ENCODE measurements at places on chromosomes 6 and 20.
A peak's percentile ranks its signal among the peaks of the same experiment; 100 is the strongest.

DNA sequence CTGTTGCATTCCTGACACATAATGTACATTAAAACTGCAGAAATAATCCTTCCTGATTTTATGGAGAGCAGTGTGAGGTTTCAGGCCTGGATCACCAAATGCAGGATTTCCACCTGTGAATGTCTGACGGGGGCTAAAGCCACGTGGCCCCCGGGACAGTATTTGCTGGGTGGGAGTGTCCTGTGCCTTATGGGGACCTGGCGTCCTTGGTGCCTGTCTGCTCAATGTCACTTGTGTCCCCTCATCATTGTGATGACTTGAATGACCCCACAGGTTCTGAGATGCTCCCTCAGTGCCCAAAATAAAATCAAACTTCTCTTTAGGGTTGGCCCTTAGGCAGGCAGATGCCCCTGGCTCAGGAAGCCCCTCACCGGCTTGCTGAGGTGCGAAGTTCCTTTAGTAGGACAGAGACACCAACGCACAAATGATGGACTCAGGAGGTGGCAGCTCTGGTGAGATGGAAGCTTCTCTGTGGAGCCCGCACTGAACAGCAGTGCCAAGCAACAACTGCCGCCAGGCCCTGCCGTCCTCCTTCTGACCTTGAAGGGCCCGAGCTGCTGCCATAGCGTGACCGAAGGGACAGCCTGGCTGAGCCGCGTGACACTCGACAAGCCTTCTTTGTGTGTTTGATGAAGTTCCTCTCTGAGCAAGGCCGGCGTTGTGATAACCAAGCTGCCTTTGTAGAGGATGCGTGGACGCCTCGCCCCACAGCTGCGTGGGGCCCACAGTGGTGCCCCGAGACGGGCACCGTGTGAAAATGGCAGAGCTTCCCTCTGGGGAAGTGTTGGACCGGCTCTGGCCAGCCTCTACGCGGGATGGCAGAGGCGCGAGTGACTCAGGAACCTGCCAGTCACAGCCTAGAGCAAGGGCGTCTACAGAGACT lies 30.9 kb downstream of the FRMD1 start:
- no peak for DNase-seq

DNA sequence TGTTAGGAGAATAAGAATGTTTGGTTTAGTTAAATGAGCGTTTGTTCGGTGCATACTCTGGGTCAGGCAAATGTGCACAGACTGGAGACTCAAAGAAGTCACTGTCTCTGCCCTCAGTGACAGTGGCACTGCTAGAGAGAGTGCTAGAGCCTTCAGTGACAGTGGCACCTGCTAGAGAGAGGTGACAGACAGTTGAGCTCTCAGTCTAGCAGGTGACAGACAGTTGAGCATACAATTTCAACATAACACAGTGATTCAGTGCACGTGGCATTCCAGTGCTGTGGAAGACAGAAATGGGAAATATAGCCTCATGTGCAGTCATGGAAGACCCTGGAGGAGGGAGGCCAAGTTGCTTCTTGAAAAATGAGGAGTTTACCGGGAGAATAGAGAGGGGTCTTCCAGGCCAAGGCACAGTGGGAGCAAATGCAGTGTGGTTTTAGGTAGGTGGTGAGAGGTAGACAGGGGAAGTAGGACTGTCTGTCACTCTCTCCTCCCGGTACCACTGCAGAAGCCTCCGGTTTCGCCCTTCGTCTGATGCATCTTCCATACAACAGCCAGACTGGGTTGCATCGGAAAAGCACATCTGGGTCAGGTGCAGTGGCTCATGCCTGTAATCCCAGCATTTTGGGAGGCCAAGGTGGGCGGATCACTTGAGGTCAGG lies 107.9 kb upstream of the CLDN20 start:
- DNase-seq, result no peak

DNA sequence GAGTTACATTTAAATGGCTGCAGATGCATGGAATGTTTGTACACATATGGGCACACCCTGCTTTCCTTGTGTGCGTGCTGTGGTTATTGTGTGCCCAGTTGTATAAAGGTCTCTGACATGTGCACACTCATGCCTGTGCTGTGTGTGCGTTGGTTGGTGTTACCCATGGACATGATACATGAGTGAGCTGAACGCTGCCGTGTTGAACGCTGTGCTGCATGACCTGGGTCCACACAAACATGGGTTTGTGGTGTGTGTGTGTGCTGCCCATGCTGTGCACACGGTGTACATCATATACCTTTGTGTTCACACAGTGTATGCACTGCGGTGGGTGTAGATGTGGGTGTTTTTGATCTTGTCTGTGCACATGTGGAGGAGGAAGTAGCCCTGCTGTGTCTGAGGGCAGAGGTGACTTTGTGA lies 54.4 kb downstream of the TOX2 start:
- DNase-seq, result no peak

DNA sequence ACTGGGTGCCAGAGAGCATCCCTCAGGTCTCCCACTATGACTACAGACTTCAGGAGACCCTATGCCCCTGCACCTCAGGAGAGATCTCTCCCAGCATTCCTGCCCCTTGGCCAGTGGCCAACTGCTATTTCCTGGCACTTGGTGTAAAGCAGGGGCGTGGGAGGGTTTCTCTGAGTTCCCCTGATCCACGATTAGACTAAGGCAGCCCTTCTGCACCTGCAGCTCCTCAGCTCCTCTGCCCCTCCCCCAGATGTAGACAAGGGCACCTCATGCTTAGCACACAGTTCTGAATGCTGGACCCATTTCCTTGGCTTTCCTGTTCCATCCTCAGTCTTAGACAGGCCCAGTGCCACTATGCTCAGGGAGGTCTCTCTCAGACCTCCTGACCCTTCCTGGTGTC lies 28.6 kb downstream of the EDN1 start:
- DNase-seq, result no peak

DNA sequence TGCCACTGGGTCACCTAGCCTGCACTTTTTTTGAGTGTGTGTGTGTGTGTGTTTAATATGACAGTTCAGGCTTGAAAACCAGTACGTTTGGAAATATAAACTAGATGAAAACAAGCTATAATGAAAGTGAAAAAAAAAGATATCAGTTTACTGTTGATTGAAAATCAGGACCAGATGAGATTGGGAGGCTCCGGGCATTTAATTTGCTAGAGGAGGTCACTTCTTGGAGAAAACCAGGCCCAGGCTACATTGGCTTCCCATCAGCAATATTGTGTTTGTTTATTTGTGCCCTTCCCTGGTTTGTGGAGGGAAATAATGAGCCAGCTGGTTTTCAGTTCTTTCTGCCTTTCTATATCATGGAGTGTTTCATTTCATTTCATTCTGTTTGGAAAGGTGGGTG lies 246.6 kb upstream of the JAG1 start:
- DNase-seq, result no peak

DNA sequence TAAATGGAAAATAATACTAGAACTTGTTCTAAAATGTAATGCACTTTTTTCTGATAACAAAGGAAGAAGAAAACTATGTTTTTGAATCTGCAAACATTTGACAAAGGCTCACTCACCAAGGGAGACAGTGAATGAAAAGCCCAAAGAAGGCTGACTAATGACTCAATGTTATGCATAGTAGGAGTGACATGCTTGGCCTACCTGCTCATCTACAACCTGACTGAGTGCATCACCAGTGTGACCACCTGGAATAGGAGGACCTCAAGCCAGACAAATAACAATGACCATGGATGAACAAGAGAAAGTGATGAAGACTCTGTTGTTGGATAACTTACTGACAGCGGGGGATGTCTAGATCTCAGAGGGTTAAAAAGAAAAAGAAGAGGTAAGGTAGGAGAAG lies 157.2 kb downstream of the SIM1 start:
- no peak for DNase-seq

- DNase-seq, result peak; percentile 16
These were observed 1.6 kb downstream of the TPBG start for GRCh38 chr6:82365016-82365795.

- DNase-seq, result no peak
These were observed 4.9 kb downstream of the VSTM2L start for GRCh38 chr20:37907677-37908401.

DNA sequence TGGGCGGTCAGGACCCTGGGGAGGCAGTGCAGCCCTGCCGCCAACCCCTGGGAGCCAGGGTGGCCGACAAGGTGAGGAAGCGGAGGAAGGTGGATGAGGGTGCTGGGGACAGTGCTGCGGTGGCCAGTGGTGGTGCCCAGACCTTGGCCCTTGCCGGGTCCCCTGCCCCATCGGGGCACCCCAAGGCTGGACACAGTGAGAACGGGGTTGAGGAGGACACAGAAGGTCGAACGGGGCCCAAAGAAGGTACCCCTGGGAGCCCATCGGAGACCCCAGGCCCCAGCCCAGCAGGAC lies 4.0 kb upstream of the COL9A3 start:
- no peak for DNase-seq

DNA sequence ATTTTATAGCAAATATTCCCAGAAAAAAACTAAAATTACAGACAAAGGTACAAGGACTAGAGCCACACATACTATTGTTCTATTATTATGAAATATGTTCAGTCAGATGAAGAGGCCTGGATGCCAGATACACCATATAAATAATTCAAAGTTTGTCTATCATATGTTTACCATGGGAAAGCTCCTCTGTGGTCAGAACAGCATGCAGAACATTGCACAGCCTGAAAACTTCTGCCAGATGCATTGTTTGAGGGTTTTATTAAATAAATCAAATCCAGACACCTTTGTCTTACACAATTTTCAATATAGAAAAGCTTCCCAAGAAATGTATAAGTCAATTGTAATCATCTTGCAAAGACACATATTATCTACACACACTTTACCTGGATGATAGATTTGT lies 35.0 kb upstream of the COL21A1 start:
- no peak for DNase-seq

DNA sequence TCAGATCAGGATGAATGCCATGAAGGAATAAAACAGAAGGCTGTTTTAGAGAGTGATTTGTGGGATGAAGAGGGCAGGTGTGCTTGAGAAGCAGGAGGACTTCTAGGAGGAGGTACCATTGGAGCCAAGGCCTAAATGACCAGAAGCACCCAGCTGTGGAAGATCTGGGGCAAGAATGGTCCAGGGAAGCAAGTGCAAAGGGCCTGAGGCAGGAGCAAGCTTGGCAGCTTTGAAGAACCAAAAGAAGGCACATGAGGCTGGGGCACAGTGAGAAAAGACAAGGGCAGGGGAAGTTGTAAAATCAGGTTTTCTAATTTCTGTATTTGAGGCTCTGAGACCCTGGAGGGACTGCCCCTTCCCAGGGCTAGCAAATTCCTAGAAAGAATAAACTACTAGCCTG lies 9.8 kb downstream of the SLC13A3 start:
- no peak for DNase-seq

DNA sequence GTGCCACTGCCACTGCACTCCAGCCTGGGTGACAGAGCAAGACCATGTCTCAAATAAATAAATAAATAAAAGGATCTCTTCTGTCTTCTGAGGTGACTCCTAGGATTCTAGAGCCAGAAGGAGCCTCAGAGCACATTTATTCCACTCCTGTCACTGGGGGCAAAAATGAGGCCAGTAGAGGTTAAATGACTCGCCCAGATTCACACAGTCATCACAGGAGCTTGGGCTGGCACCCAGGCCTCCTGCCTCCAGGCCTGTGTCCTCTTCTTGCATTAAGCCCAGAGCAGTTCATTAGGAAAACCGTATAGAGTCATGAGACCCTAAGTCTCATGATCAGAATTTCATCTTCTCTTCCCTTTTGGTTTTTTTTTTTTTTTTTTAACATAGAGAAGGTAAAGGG lies 243.3 kb downstream of the NRN1 start:
- DNase-seq, result no peak

GRCh38 chr20:57435105-57435497 lies 43.9 kb downstream of the RBM38 start:
- no peak for DNase-seq
